HuH-7 (cell line): ENCODE measurements at places on chromosomes 5 and 9.

GRCh38 chr9:81777482-81777881, 88.1 kb upstream of the TLE1 start:
- DNase-seq, result no peak

DNA sequence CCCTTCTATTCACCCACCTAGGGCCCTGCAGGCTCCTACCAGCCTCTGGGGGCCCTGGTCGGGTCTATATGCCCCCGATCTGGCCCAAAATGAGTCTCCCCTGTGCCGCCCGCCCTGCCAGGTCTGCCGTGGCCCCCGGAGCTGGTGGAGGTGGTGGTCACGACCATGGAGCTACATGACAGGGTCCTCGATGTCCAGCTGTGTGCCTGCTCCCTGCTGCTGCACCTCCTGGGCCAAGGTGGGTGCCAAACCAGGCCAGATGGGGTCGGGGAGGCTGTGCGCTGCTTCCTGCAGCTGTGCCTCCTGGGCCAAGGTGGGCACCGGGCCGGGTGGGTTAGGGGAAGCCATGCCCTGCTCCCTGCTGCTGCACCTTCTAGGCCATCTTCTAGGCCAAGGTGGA, 17.5 kb downstream of the REXO4 start:
- DNase-seq, result no peak

GRCh38 chr5:92163906-92164305, 780.8 kb upstream of the ARRDC3 start:
- no peak for DNase-seq

DNA sequence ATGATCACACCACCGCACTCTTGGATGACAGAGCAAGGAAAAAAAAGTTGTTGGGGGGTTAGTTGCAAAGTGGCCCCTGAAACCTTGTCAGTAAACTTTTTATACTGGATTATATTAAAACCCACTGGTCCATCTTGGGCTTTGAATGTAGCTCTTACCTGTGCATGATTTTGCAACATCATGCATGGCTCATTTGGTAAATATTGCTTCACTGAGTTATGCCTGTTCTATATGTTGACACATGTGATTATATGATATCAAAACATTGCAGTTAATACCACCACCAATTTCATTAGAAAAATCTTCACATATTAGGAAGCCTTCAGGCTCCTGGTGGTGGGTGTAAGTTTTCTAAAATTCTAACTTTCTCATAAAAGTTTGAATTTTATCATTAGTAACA, 41.9 kb downstream of the DYNC2I2 start:
- no peak for DNase-seq

- DNase-seq, result no peak
Observed at GRCh38 chr9:88567870-88568269, 32.9 kb downstream of the NXNL2 start.

DNA sequence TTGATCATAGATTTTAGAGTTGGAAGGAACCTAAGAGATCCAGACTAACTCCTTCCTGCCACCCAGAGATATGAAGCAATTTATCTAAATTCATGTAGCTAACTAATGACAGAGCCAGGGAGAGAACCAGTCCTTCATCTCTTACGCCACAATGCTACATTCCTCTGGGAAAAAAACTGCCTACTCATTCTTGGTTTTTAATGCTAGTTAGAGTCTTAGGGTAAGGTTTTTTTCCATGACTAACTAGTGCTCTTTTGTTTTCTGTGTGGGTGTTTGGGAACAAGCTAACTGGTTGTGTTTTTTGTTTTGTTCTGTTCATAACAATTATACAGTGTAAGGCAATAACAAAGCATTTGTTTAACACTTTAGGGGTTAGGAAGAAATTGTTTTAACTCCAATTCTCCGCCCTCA, 52.4 kb downstream of the SLC44A1 start:
- peak; percentile 28 for DNase-seq

DNA sequence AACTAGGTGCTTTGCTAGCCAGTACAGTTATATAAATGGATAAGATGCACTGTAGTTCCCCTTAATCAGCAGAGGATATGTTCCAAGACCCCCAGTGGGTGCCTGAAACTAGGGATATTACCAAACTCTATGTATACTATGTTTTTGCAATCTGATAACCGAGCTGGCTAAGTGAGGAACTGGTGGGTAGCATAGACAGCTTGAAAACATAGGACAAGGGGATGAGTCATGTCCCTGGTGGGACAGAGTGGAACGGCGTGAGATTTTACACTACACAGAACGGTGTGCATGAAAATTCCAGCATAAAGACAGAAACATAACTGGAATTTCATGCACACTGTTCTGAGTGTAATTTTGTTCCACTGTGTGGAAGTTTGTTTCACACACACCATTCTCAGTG, 86.9 kb downstream of the BASP1 start:
- no peak for DNase-seq

- no peak for DNase-seq
Observed at GRCh38 chr9:130242270-130243014, 23.1 kb upstream of the HMCN2 start.

DNA sequence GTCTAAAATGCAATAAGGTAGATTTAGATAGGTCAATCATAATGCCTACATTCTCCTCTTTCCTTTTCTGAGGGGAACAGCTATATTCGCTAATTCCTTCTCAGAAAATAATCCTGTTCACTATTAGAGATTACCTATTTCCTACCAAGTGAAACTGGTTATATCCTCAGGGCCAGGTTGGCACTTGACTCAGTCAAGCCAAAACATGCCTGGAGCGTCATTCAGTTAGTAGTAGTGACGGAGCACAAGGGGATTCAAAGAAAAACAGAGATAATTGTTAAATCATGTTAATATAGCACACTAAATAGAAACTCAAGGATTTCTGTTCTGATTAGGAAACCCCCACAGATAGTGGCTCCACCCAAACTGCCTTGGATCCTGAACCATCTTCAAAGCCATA, 515.4 kb upstream of the PTPRD start:
- no peak for DNase-seq

DNA sequence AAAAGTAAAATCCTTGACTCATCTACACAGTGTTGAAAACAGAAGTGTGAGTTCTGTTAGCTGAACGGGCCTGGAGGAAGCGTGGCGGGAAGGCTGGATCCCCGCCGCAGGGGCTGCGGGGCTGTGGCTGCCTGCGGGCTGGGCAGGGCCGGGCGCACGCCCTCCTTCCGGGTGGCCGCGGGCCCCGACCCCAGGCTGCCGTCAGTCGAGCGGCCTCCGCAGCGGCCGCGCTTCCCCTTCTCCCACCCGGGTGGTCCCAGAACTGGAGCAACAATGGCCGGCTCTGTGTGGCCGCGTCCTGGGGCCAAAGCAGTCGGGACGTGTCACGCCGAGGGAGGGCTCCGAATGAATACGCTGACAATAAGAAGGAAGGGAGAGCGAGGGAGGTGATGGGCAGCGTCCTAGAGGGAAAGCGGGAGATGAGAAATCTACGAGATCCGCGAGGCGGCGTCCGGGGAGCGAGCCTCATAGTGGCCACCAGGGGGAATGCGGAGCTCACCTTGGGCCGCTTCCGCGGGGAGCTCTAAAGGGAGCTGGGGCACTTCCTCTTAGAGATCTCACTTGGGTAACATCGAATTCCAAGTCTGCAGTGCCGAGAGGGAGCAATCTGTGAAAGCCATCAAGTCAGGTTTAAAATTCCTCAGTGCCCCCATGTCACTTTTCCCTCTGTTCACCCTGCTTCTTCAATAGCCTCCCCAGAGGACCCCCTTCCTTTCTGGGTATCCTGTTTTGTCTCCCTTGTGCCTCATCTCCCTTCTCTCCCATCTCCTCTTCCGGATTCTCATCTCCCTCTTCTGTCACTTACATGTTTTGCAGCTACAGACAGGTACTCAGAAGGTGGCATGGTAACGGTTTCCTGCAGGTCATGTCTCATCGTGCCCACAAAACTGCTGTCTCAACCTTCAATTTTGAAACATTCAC, 83.9 kb downstream of the SLC1A3 start:
- peak; percentile 95 for DNase-seq

GRCh38 chr5:40436535-40437237, 243.0 kb upstream of the PTGER4 start:
- no peak for DNase-seq

GRCh38 chr9:91424403-91425176, 958 bp upstream of the NFIL3 start:
- DNase-seq, result peak; percentile 53

GRCh38 chr9:99057665-99058625, 47.0 kb upstream of the TGFBR1 start:
- no peak for DNase-seq

DNA sequence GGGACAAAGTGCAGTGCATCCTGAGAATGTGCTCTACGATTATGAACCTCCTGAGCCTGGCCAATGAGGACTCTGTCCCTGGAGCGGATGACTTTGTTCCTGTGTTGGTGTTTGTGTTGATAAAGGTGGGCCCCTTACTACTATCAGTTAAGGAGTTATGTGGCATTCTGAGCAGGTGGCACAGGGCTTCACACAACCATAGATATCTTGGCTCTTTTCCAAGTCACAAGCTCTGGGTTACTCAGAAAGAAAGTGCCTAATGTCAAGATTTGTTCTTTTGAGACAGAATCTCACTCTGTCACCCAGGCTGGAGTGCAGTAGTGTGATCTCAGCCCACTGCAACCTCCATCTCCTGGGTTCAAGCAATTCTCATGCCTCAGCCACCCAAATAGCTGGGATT, 99.0 kb downstream of the GAPVD1 start:
- no peak for DNase-seq

DNA sequence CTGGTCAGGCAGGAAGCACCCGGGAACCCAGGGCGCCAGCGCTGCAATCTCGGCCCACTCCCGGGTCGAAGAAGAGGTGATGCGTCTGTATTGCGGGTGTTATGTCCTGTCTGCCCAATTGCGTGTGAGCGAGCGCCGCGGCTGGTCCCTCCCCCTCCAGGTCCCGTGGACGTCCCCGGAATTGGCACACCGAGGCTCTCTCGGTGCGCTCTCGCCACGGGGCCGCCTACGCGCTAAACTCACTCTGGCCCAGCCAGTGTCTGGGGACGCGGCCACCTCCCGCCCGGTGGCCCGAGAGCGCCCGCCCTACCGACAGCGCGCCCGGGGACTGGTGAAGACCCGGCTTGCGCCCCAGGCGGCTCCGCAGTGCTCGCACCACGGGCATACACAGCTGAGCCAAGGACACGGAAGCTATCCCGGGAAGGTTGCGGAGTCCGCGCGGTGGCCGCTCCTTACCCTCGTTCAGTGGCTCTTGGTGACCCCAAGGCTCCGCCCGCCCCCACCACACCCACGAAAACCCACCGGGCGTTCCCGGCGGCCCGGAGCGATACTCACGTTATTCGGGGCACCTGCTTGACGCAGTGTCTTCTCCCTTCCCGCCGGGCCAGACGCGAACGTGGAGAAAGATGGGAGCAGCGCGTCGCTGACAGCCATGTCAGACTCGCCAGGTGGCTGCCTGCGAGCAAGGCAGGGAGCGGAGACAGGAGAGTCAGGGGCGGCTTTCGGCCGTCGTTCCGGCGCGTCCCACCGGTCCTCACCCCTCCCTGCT, 1.0 kb downstream of the KLF4 start:
- no peak for DNase-seq

DNA sequence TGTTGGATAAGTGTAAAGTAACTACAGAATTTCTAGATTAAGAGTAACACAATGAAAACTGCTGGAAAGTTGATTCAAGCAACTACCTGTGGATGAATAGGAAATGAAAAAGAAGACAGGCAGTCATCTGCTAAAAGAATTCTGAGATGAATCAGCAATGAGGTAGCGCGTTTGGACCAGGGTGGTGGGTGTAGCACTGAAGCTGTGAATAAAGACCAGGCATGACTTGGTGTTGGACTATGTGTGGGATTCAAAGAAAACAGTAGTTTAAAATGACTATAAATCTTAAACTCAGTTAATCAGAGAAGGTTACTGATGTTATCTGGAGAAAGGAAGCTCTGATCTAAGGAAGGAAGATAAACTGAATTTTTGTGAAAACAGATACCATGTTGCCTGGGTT, 159.8 kb downstream of the FBN2 start:
- DNase-seq, result no peak

- DNase-seq, result no peak
Observed at GRCh38 chr9:77592476-77592875, 55.6 kb downstream of the GNA14 start.

GRCh38 chr5:36301858-36302603, at the start of gene RANBP3L:
RANBP3L (minus strand) TSS chr5:36301902; CDS start chr5:36301416, 486 bp downstream.
- DNase-seq, result peak; percentile 23

GRCh38 chr5:68411161-68411560, 195.6 kb downstream of the PIK3R1 start:
- DNase-seq, result no peak

GRCh38 chr9:125532412-125532811, 174.6 kb downstream of the MAPKAP1 start:
- no peak for DNase-seq

DNA sequence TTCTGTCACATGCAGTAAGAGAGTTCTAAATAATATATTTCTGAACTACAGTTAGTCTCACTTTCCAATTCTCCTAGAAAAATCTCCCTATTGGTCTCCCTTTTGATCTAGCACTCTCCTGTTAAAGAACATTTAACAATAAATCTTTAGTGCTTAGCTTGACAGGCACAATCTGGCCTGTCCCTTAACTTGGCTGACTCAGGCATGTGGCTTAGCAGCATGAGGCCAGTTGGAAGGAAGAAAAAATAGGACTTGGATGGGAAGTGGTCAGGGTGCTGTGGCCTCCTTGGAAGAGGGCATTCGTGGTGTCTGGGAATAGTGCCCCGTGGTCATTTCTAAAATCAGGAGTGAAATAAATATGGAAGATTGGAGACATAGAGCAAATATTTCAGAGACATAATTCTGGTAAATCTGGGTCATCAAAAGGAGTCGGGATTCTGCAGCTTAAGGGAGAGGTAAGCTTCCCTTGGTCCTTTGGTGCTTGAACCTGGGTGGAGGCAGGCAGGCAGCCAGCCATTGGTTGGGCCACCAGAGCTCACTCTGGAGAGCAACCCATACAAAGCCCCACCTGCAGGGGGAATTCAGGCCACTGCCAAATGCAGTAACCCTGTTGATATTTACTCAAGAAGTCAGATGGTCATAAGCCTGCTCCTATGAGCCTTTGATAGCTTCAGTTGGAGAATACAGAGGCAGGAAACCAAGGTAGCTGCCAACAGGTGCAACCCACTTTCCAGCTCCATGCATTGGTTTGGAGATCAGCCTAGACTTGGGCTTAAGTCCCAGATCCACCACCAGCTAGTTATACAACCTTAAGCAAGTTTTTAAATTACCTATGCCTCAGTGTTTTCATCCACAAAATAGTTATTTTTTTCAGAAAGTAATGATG, 28.8 kb upstream of the TLE4 start:
- no peak for DNase-seq

GRCh38 chr9:132114102-132114707, 34.5 kb upstream of the MED27 start:
- peak; percentile 81 for DNase-seq

GRCh38 chr5:160506006-160507004, 84.7 kb downstream of the PTTG1 start:
- DNase-seq, result no peak

- peak; percentile 46 for DNase-seq
Observed at GRCh38 chr9:6788162-6789016, 30.6 kb downstream of the KDM4C start.

DNA sequence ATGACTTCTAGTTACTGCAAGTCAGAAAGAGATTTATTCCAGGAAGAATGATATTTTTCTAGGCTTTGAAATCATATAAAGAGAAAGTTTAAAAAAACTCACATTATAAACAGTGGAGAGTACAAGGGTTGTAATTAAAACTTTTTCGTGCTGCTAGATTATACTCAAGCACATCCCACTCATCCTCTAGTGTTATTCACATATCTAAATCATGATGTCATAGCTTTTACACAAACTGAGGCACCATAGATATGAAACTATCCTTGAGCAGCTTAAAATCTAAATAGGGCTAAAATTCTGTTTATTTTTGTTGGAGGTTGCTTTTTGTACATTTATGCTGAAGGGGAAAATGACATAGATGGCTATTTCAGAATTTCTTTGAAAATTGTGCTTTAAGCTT, 30.0 kb downstream of the TENT2 start:
- DNase-seq, result no peak

GRCh38 chr5:17448877-17449276, 49.2 kb upstream of the TAF11L2 start:
- DNase-seq, result no peak
